GDM1 (cell line): ENCODE measurements at places on chromosomes 3 and 15.
A peak's percentile ranks its signal among the peaks of the same experiment; 100 is the strongest.

- DNase-seq: no peak
These were observed 1.2 kb downstream of the GNAI2 start for GRCh38 chr3:50237133-50237651.

- DNase-seq: peak; percentile 68
These were observed 56.1 kb upstream of the USP3 start for GRCh38 chr15:63448266-63448665.

DNA sequence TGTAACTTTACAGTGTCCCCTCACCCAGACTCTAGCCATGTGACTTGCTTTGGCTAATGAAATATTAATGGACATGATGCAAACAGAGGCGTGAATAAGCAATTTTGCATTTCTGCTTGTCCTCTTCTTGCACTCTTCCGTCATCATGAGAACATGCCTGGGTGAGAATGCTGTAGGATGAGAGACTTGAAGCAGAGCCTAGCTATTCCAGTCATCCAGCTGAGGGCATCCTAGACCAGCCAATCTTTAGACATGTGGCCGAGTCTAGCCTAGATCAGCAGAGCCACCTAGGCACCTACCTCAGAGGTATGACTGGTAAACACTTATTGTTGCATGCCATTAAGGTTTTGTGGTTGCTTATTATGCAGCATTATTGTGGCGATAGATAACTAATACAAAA is 450.5 kb upstream of the AZI2 start:
- no peak for DNase-seq

GRCh38 chr3:23041918-23042696 is 161.0 kb upstream of the UBE2E2 start:
- no peak for DNase-seq

DNA sequence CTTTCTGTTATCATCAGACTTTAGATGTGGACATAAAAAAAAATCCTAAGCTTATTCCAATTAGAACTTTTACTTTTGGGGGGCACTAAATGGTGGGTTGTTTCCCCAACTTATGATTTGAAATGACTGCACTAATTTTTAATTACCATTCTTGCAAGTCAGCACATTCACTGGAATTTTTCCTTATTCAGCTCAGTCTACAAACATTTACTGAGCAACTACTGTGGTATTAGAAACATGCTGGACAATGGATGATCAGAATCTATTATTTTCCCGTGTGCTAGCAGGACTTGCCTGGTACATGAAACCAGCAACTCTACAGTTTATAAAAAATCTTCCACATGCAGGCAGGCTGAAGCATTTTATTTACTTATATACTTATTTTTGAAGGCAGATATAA is 273.6 kb downstream of the FOXP1 start:
- no peak for DNase-seq

- DNase-seq: no peak
These were observed at the start of gene DNAJA4 for GRCh38 chr15:78264304-78265136. DNAJA4 (plus strand) TSS chr15:78264562; CDS start chr15:78264764, 202 bp downstream.

DNA sequence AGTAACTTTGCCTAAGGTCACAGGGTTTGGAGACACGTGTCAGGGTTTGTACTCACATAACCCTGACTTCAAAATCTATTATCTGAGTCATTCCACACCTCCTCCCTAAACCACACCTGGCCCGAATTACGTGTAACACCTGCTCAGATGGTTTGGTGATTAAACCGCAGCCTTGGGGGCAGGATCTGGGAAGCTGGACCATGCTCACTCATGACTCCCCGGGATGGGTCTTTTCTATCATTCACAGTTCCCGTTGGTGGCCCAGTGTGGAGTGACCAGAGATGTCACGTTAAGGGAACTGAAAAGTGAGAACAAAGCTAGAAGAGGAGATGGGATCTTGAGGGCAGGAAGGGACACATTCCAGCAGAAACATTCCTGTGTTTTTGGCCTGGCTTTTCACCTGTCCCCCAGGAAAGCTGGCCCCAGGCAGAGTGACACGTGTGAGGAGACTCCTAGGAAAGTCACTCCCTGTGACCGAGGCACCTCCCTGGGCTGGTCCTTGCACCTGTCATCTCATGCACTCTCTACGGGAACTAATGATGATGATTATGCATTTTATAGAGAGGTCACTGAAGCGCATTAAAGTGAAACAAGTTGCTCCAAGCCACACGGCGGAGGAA is 75.4 kb upstream of the POMGNT2 start:
- no peak for DNase-seq

GRCh38 chr3:69499899-69500421 is 114.1 kb upstream of the FRMD4B start:
- DNase-seq: no peak

GRCh38 chr3:9986230-9986725 is 363 bp downstream of the EMC3 start:
- DNase-seq: no peak

GRCh38 chr3:5787861-5788488 is 600.5 kb downstream of the EDEM1 start:
- no peak for DNase-seq

DNA sequence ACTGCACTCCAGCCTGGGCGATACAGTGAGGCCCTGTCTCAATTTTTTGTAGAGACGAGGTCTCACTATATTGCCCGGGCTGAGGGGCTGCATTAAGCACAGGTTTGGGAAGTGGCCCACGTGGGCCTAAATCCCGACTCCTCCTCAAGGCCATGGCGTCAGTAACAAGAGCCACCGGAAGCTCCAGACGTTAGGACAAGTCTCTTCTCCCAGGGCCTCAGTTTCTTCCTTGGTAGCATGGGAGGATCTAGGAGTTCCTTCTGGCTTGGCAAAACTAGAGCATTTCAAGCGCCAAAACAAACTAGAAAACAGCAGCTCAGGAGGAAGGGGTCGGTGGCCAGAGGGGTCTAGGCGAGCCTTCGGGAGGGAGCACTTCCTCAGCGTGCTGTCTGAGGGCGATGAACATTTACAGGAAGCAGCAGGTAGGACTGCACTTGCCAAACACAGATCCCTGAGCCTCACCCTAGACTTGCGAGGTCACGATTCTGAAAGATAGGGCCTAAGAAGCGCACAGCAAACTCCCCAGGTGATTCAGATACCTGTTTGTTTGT is 536 bp downstream of the SNAPC5 start:
- DNase-seq: no peak

GRCh38 chr15:92878593-92879053 is 21.5 kb upstream of the CHD2 start:
- DNase-seq: no peak

GRCh38 chr3:95460274-95460673 is 1354.1 kb upstream of the EPHA6 start:
- no peak for DNase-seq

GRCh38 chr3:23949784-23950183 is 4.7 kb downstream of the NR1D2 start:
- no peak for DNase-seq

DNA sequence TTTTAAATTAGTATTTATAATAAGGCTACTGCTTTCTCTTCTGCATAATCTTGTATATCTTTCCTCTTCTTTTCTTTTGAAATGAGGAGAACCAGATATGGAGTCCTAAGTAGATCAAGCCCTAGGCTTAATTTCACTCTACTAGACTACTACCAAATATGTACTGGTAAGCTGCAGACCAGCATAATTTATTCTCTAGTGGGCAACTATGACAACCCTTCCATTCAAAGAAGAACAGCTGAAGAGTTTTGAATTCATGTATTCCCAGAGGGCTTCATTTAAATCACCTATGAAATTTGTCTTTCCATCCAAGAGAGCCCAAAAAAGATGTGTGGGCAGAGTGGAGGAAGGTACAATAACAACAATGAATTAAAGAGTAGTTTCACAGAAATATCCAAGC is 10.0 kb downstream of the RAD18 start:
- DNase-seq: no peak
